Neural crest cell (in vitro differentiated cells): ENCODE measurements at places on chromosomes 13 and 19. TPM values are rescaled to one million over a fixed set of nuclear protein-coding genes. Genes with fewer than 3 reads are reported as not detected.

Gene TBXA2R
- 0.23 and 0.52 TPM in 2 replicates for total RNA-seq

Gene TICAM1
- 0.72 and 0.96 TPM in 2 replicates for total RNA-seq

Gene MCEMP1
- not detected in 2 replicates for total RNA-seq

DNA sequence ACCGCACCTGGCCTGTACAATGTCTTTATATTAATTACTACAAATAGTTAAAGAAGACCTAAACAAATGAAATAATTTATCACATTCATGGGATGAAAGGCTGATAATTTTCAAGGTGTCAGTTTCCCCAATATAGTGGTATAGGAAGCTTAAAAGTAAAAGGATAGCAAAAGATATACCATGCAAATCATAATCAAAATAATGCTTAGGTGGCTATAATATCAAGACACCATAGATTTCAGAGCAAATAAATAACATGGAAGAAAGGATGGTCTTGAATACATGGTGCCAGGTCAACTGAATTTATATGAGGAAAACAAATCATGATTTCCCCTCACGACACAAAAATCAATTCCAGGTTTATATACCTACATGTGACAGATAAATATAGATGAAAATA, 4.8 kb downstream of the ZNF790 start:
- DNase-seq = no peak
- H3K4me3 ChIP-seq = no peak overlapping the region
- H3K36me3 ChIP-seq = peaks cover 72% of the 10 kb centered on the region
- no peak overlapping the region for H3K27ac ChIP-seq

- no peak overlapping the region for H3K27ac ChIP-seq
- no peak overlapping the region for H3K4me3 ChIP-seq
- peaks cover 6% of the 10 kb centered on the region for H3K4me1 ChIP-seq
- no peaks in the 10 kb centered on the region for H3K36me3 ChIP-seq
These were observed 44.3 kb upstream of the CEACAM21 start for GRCh38 chr19:41531438-41532311.

GRCh38 chr13:36814465-36814864, 4.6 kb upstream of the RFXAP start:
- no peak for DNase-seq
- H3K27ac ChIP-seq = peak overlapping the region; percentile 13
- H3K36me3 ChIP-seq = no peaks in the 10 kb centered on the region
- no peaks in the 10 kb centered on the region for H3K27me3 ChIP-seq

DNA sequence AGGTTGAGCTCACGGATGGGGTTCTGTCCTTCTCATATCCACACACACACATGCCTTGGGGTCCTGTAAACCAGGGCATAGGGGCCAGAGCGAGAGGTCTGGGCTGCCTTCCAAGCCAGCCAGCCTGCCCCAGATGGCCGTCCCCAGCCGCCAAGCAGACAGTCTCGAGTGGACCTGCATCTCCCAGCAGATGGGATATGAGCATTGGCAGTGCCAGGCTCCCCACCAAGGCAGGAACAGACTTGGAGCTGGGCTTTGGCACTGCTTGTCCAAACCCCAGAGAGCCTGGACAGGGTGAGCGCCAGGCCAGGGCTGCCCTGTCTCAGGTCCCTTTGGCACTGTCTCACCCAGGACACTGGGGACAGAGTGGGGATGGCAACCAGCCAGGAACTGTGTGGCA, 130.4 kb downstream of the DPF1 start:
- H3K4me1 ChIP-seq = peaks cover 4% of the 10 kb centered on the region
- no peak overlapping the region for H3K27ac ChIP-seq
- H3K4me3 ChIP-seq = no peak overlapping the region
- no peaks in the 10 kb centered on the region for H3K27me3 ChIP-seq

- H3K27me3 ChIP-seq = no peaks in the 10 kb centered on the region
- no peak for DNase-seq
- no peak overlapping the region for H3K27ac ChIP-seq
- H3K36me3 ChIP-seq = no peaks in the 10 kb centered on the region
- no peaks in the 10 kb centered on the region for H3K4me1 ChIP-seq
- H3K4me3 ChIP-seq = no peak overlapping the region
These were observed 424.4 kb downstream of the FGF14 start for GRCh38 chr13:101977475-101977874.

- H3K27ac ChIP-seq = no peak overlapping the region
- H3K36me3 ChIP-seq = peaks cover 2% of the 10 kb centered on the region
- no peaks in the 10 kb centered on the region for H3K27me3 ChIP-seq
- no peak overlapping the region for H3K4me3 ChIP-seq
- no peak for DNase-seq
These were observed 142.7 kb downstream of the SUCLA2 start for GRCh38 chr13:47858042-47859025.
